Activated CD8-positive, alpha-beta memory T cell treated with anti-CD3 and anti-CD28 coated beads, Interleukin-2, amount 10 ng/mL, durations not matched to agents 7 days and 5 days (primary cell): ENCODE measurements at places on chromosomes 5 and 9. TPM values are rescaled to one million over a fixed set of nuclear protein-coding genes. Genes with fewer than 3 reads are reported as not detected.

Gene SHB
- 1.1 TPM for total RNA-seq

Gene TMOD1
- 1.0 TPM for total RNA-seq

Gene FOXD4L6
- not detected for total RNA-seq

Gene FAXDC2
- total RNA-seq: not detected

Gene C5orf24
- 30.1 TPM for total RNA-seq

Gene LEAP2
- 6.0 TPM for total RNA-seq

Gene DMGDH
- total RNA-seq: 0.33 TPM

Gene OR1L4
- total RNA-seq: not detected

Gene SLC4A9
- 0.07 TPM for total RNA-seq

Gene CYLC2
- not detected for total RNA-seq

Gene LAMC3
- total RNA-seq: not detected

Gene SLC6A7
- total RNA-seq: not detected

Gene CDC20B
- 0.53 TPM for total RNA-seq

Gene CAPSL
- total RNA-seq: not detected

Gene RABGAP1
- 27.0 TPM for total RNA-seq

Gene MAMDC4
- total RNA-seq: 15.5 TPM

Gene OTULIN
- total RNA-seq: 123 TPM
